ENCODE measurements at places on chromosomes 3 and 15. TPM values are rescaled to one million over a fixed set of nuclear protein-coding genes. Genes with fewer than 3 reads are reported as not detected.

The COL8A1 gene
- total RNA-seq, result 35.8 TPM

The PSTPIP1 gene
- total RNA-seq, result 14.1 TPM

The TRPM1 gene
- total RNA-seq, result not detected

The CD200R1 gene
- total RNA-seq, result 1.1 TPM

The TBC1D21 gene
- total RNA-seq, result not detected

The CA12 gene
- 2.3 TPM for total RNA-seq

The WNT5A gene
- total RNA-seq, result 6.2 TPM

The DAG1 gene
- 100 TPM for total RNA-seq

The P2RY13 gene
- 1.0 TPM for total RNA-seq

The CLDN18 gene
- total RNA-seq, result 13.2 TPM

The RARRES1 gene
- total RNA-seq, result 117 TPM

The IL17RD gene
- total RNA-seq, result 3.9 TPM

The KIF23 gene
- 0.82 TPM for total RNA-seq

The AMIGO3 gene
- total RNA-seq, result not detected

The LRRC28 gene
- total RNA-seq, result 25.2 TPM

The CILP gene
- total RNA-seq, result 8.2 TPM

The KCNAB1 gene
- total RNA-seq, result 2.6 TPM

The ITPKA gene
- total RNA-seq, result 1.6 TPM

The SLC9C1 gene
- total RNA-seq, result 0.26 TPM

The SERPINI2 gene
- 1.1 TPM for total RNA-seq

The SLC15A2 gene
- 0.68 TPM for total RNA-seq

The GREM1 gene
- 2.6 TPM for total RNA-seq

The KIF15 gene
- 0.34 TPM for total RNA-seq

The CLRN1 gene
- not detected for total RNA-seq

The PFN2 gene
- total RNA-seq, result 45.7 TPM

The ARHGEF26 gene
- total RNA-seq, result 5.6 TPM

The HIGD1A gene
- total RNA-seq, result 270 TPM

The SLC30A4 gene
- 4.9 TPM for total RNA-seq

The SYNM gene
- 302 TPM for total RNA-seq

The NMNAT3 gene
- 14.8 TPM for total RNA-seq

The CHDH gene
- 6.6 TPM for total RNA-seq

The PATL2 gene
- total RNA-seq, result 6.8 TPM

The MME gene
- 16.5 TPM for total RNA-seq

The GABRB3 gene
- 56.8 TPM for total RNA-seq

The COPG1 gene
- 109 TPM for total RNA-seq

The ALDH1A3 gene
- 13.7 TPM for total RNA-seq

The CGNL1 gene
- total RNA-seq, result 26.0 TPM

The OIP5 gene
- 0.21 TPM for total RNA-seq

The PTPN23 gene
- 24.1 TPM for total RNA-seq

The STRIT1 gene
- not detected for total RNA-seq

The MESP1 gene
- total RNA-seq, result 10.5 TPM

The SCG5 gene
- total RNA-seq, result 0.91 TPM

The THRB gene
- 8.3 TPM for total RNA-seq

The GNAT1 gene
- total RNA-seq, result not detected

The HDDC3 gene
- total RNA-seq, result 17.1 TPM

The IGF2BP2 gene
- 14.2 TPM for total RNA-seq

The TJP1 gene
- total RNA-seq, result 95.9 TPM

The STAB1 gene
- total RNA-seq, result 195 TPM

The CRYGS gene
- 2.0 TPM for total RNA-seq

The FGF12 gene
- total RNA-seq, result 245 TPM

The SMAD6 gene
- total RNA-seq, result 13.5 TPM

The ZNF385D gene
- 7.6 TPM for total RNA-seq

The MYRIP gene
- total RNA-seq, result 2.3 TPM

The TRIM42 gene
- not detected for total RNA-seq

The LDHAL6B gene
- total RNA-seq, result not detected

Data from left cardiac atrium (tissue), 4 donors.